ENCODE measurements at places on chromosomes 5 and 9. TPM values are rescaled to one million over a fixed set of nuclear protein-coding genes. Genes with fewer than 3 reads are reported as not detected.
A peak's percentile ranks its signal among the peaks of the same experiment; 100 is the strongest.

The F12 gene
- 0.43 TPM for total RNA-seq

- DNase-seq: peak; percentile 55
These were observed 59.6 kb downstream of the C9orf152 start for GRCh38 chr9:110148384-110148783.

DNA sequence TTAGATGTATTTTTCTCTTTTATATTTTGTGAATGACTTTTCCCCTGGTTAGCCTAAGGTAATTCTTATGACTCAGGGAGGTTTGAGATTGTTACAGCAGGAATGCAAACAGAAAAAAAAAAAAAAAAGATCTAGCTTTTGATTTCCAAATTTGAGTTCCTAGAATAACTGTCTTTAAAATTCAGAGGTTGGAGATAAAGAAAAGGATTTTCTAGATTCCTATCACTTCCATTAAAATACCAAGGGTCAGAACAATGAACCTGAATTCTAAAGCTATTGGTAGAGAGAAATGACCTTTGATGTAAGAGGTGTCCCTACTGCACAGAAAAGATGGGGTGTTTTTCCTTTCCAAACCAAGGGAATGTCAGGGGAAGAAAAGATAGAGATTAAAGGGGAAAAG, 262.5 kb downstream of the DOCK8 start:
- no peak for DNase-seq

DNA sequence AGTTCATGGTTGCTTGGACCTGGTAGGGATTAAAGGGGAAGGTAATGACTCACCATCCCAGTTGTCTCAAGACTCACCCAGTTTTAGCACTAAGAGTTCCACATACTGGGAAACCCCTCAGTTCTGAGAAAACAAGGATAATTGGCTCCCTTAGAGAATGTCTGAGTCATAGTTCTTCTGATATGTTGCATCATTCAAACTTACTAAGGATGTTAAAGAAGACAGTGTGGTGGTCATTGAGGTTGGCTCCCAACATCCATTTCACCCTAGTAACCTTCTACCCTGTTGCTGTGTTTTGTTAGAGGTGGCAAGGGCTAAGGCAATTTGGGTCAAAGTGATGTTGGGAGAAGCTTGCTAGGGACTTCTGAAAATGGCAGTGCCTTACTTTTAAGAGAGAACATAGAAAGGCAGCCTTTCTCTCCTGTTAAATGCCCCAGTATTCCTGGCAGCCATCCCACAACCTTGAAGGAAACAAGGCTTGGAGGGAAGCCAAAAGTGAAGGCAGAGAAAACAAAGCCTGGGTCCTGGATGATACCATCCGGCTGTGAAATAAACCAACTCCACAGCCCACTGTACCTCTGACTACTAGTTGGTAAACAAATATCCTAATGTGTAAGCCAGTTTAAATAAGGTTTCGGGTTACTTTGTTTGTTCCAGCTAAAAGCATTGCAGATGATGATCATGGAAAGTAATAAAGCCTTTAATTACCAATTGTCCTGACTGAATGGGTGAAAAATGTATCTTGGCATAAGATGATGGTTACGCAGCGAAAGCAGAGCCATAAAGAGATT, 80.4 kb upstream of the ADAMTSL1 start:
- peak; percentile 88 for DNase-seq

- DNase-seq: no peak
These were observed 163.4 kb upstream of the PUM3 start for GRCh38 chr9:3007326-3007725.

The LCN9 gene
- total RNA-seq: not detected

GRCh38 chr5:173665326-173665725, 48.9 kb upstream of the BOD1 start:
- no peak for DNase-seq

DNA sequence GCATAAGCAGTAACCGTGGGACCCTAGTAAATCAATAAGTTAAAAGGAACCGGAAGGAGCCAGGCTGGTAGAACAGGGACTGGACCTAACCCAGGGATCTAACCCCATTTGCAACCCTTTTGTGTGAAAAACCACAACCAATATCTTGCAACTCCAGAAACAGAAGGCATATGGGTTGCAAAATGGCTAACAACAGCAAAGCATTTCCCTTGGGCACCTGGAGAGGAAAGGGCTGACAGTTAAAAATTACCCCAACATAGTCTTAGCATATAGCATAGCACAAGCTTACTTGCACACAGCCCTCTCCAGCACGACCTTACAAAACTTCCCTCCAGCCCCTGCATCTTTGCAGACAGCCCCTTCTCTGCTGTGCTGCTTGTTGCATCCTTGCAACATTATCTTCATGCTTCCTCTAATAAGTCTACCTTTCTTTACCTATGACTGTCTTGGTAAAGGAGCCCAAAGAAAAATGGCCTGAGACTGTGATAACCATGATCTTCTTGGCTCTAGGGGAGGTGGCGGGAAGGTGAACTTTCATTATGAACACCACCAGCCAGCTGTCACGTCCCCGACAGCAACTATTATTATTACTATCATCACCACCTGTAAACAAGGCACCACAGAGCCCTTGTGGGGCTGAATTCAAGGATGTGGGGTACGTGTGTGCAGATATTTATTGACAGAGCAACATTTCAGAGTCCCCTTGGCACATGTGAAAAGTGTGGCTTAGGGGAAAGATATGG, 49.8 kb downstream of the PRRC1 start:
- DNase-seq: no peak

DNA sequence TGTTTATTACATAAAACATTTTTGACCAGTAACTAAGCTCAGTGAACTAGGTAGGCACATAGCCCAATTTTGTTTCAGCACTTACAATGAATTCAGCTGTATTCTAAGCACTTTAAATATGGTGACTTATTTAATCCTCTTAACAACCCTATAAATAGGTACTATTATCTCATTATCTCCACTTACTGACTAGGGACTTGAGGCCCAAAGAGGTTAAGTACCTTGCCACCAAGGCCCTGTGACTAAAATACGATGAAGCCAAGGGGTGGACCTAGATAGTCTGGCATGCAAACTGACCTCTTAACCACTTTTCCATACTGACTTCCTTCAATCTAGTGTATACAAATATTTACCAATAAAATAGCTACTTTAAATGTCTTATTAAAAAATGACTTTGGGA, 266.4 kb downstream of the ZNF608 start:
- no peak for DNase-seq

The TEX48 gene
- not detected for total RNA-seq

GRCh38 chr5:65695896-65696295, 26.0 kb downstream of the SGTB start:
- no peak for DNase-seq

The SEMA5A gene
- total RNA-seq: 74.7 TPM

DNA sequence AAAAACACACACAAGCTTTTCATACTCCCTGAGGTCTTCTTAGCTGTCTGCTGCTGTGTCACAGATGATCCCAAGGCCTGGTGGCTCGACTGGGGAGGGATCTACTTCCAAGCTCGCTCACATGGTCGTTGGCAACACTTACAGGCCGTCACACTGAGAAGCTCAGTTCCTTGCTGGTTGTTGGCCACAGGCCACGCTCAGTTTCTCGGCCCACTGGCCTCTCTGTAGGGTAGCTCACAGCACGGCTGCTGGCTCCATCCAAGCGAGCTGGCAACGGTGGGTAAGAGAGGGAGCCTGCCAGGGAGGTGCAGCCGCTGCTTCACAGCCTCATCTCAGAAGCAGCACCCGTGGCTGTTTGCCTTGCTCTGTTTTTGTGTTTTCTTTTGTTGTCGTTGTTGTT, 43.8 kb upstream of the GFPT2 start:
- DNase-seq: no peak

The HRH2 gene
- total RNA-seq: not detected

DNA sequence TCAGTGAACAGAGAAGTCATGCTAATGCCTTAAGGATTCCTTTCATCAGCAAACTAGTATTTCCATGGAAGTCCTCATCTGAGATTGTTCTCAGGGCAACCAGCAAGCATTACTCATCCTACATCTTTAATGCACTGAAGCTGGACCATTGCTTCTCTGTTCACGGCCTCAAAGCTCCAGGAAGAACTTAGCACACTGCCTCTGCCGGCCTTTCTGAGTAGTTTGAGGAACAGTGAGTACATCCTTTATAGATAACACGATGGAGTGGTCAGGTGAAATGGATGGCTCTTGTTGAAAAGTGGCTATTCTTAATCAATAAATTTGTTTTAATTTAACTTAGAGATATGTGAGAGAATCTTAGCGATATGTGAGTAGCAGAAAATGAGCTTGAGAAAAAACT, 35.8 kb downstream of the MEGF10 start:
- DNase-seq: no peak

The C9 gene
- not detected for total RNA-seq

GRCh38 chr5:19235101-19235584, 752.9 kb downstream of the CDH18 start:
- DNase-seq: no peak

The ZNF300 gene
- 6.9 TPM for total RNA-seq

DNA sequence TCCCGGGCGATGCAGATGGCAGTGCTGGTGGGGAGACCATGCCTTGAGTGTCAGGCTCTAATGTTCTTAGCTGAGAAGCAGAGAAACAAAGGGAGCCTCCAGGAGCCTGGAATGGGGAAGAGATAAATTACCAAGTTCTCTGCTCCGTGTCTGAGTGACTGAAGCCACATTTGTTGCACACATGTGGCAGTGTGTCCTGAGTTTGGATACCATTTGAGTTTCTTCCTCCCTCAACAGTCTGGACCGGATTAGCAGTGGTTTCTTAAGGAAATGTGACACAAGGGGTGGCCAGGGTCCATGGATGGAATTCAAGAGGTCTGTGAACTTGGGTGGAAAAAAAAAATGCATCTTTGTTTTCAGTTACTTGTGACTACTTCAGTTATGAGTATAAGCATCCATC, 50.7 kb upstream of the GARNL3 start:
- no peak for DNase-seq

The MARCOL gene
- not detected for total RNA-seq

- DNase-seq: no peak
These were observed 67.7 kb downstream of the TEX10 start for GRCh38 chr9:100285080-100285479.

The SLC6A7 gene
- total RNA-seq: under 0.01 TPM

The ZNG1A gene
- 22.5 TPM for total RNA-seq

The IL7R gene
- 74.7 TPM for total RNA-seq

The NR4A3 gene
- under 0.01 TPM for total RNA-seq

The STK10 gene
- total RNA-seq: 24.2 TPM

DNA sequence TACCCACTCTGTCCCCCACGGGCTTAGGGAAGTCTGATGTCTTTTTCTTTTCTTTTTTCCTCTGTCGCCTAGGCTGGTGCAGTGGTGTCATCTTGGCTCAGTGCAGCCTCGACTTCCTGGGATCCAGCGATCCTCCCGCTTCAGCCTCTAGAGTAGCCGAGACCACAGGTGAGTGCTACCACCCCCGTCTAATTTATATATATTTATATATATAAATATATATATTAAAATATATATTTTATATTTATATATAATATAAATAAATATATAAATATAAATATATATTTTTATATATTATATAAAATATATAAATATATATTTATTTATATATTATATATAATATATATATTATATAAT, 3.3 kb upstream of the ANXA2R start:
- no peak for DNase-seq

DNA sequence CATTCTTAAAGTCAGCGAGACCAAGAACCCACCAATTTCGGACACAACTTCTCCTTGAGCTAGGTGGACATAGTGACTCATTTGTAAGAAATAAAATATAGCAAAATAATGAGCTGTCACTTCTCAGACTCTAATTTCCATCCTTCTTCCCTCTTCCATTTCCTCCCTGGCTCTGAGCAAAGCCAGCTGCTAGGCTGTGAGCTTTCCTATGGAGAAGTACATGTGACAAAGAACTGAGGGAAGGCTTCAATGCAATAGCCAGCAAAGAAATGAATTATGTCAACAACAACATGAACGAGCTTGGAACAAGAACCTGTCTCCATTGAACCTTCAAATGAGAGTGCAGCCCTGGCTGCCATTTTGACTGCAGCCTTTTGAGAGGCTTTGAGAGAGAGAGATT, 25.9 kb upstream of the SELENOP start:
- DNase-seq: no peak

The MEIKIN gene
- not detected for total RNA-seq

GRCh38 chr5:62938927-62939326, 360.3 kb downstream of the LRRC70 start:
- no peak for DNase-seq

The DNAJC18 gene
- 8.1 TPM for total RNA-seq

DNA sequence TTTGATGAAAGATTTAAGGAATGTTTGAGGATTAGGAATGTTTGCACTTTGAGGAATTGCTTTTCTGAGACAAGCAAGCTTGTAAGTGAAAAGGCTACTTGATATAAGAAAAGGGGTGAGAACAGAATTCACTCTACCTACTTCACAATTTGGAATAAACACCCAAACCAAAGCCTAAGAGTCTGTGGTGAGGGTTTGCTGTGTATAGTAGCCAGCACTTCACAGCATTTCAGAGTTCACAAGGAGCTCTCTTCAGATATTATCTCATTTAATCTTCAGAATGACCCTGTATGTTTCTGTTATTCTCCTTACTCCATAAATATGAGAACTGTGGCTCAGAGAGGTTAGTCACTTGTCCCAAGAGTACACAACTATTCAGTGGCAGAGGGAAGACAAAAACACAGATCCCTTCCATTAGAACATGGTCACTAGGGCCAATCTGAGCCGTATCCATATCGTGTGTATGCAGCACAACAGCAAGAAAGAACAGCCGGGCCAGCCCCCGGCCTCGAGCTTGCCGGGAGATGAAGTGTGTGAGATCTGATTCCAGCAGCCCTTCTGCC, 92.4 kb downstream of the FRMD3 start:
- no peak for DNase-seq

DNA sequence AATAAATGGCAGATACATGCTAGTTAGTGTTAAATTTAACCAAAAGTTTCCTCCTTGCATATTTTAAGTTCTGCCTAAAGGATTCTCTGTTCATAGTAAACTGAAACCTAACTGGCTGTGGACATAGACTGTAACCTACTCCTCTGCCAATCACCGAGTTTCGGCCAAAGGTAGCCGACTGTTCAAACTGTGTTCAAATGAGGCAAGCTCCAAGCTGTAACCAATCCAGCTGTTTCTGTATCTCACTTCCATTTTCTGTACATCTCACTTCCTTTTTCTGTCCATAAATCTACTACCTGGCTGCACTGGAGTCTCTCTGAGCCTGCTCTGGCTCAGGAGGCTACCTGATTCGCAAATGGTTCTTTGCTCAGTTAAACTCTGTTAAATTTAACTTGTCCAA, 44.1 kb downstream of the KCNV2 start:
- no peak for DNase-seq

GRCh38 chr5:138549414-138549813, 6.4 kb upstream of the ETF1 start:
- DNase-seq: no peak

The SLC4A9 gene
- not detected for total RNA-seq

The SLC45A2 gene
- total RNA-seq: not detected

The TMEM171 gene
- total RNA-seq: 4.5 TPM

The GABRB2 gene
- total RNA-seq: under 0.01 TPM

The RNF208 gene
- not detected for total RNA-seq

All from fibroblast of villous mesenchyme (primary cell).